Esophagus squamous epithelium (tissue), 5 donors: ENCODE measurements at places on chromosomes 7 and 10.

GRCh38 chr10:33040436-33040835 is 82.4 kb upstream of the ITGB1 start:
- no peaks in the 10 kb centered on the region for H3K27me3 ChIP-seq
- no peaks in the 10 kb centered on the region for H3K36me3 ChIP-seq
- H3K27ac ChIP-seq, result no peak overlapping the region

- no peaks in the 10 kb centered on the region for H3K36me3 ChIP-seq
- no peaks in the 10 kb centered on the region for H3K4me1 ChIP-seq
- no peaks in the 10 kb centered on the region for H3K27me3 ChIP-seq
- no peak overlapping the region for H3K4me3 ChIP-seq
- no peak overlapping the region for H3K27ac ChIP-seq
Measured at GRCh38 chr10:100340948-100341847, 5.8 kb upstream of the SCD start.

DNA sequence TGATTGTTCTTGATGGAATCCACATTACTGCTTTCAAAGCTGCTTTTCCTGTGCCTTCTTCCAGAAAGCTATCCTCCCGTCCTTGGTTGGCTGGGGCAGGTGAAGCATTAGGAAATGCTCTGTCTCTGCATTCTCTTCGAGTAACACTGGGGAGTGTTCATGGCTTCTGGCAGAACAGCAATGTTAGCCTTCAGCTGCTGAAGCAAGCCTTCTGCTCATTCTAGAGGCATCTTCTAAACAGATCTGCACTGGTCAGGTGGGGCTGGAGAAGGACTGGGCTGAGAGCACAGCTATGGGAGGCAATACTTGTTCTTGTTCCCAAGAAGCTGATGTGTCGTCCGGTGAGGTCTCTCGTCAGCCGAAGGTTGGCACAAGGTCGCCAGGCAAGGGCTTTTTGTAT is 80.6 kb downstream of the MGMT start:
- no peaks in the 10 kb centered on the region for H3K4me1 ChIP-seq
- no peak overlapping the region for H3K4me3 ChIP-seq
- H3K27ac ChIP-seq, result no peak overlapping the region
- DNase-seq, result no peak

- DNase-seq, result no peak
- H3K36me3 ChIP-seq, result no peaks in the 10 kb centered on the region
- no peaks in the 10 kb centered on the region for H3K27me3 ChIP-seq
- H3K27ac ChIP-seq, result no peak overlapping the region
- no peak overlapping the region for H3K4me3 ChIP-seq
Measured at GRCh38 chr7:7720193-7720592, 1.8 kb upstream of the RPA3 start.

GRCh38 chr10:101644002-101644401 is 51.0 kb downstream of the FBXW4 start:
- no peak overlapping the region for H3K4me3 ChIP-seq
- peaks cover 86% of the 10 kb centered on the region for H3K36me3 ChIP-seq
- no peaks in the 10 kb centered on the region for H3K4me1 ChIP-seq
- no peak for DNase-seq
- no peak overlapping the region for H3K27ac ChIP-seq
- no peaks in the 10 kb centered on the region for H3K27me3 ChIP-seq

- H3K4me3 ChIP-seq, result no peak overlapping the region
- no peaks in the 10 kb centered on the region for H3K36me3 ChIP-seq
- H3K27me3 ChIP-seq, result no peaks in the 10 kb centered on the region
- DNase-seq, result no peak
Measured at GRCh38 chr7:18590241-18590640, 94.7 kb downstream of the HDAC9 start.

- H3K4me1 ChIP-seq, result peaks cover 79% of the 10 kb centered on the region
- H3K27me3 ChIP-seq, result no peaks in the 10 kb centered on the region
- H3K36me3 ChIP-seq, result no peaks in the 10 kb centered on the region
- peak; percentile 18 for DNase-seq
Measured at GRCh38 chr7:48084727-48085432, 4.2 kb upstream of the UPP1 start.

DNA sequence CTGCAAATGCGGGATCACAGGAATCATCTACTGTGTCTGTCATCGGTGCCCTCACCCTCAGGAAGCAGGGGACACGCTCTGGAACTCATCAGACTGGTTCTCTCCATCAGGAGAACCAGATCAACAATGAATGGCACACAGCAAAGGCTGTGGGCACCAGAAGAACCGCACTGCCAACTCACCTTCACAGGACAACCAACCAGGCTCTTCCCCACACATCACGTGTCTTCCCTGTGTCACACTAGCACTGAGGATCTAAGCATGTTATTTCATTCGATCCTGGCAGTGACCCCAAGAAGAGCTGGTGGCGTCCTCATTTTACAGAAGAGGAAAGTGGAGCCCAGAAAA is 106.1 kb downstream of the TNS3 start:
- DNase-seq, result no peak
- H3K27ac ChIP-seq, result no peak overlapping the region
- no peaks in the 10 kb centered on the region for H3K27me3 ChIP-seq
- H3K4me1 ChIP-seq, result peaks cover 41% of the 10 kb centered on the region

GRCh38 chr10:119290301-119291048 is 83.1 kb downstream of the GRK5 start:
- H3K27me3 ChIP-seq, result no peaks in the 10 kb centered on the region
- H3K36me3 ChIP-seq, result no peaks in the 10 kb centered on the region
- no peak overlapping the region for H3K27ac ChIP-seq

- H3K27me3 ChIP-seq, result no peaks in the 10 kb centered on the region
- no peak overlapping the region for H3K27ac ChIP-seq
- no peaks in the 10 kb centered on the region for H3K4me1 ChIP-seq
- H3K4me3 ChIP-seq, result no peak overlapping the region
- H3K36me3 ChIP-seq, result no peaks in the 10 kb centered on the region
- DNase-seq, result no peak
Measured at GRCh38 chr10:118216020-118216419, 126.1 kb downstream of the FAM204A start.

GRCh38 chr10:62268399-62269114 is at the start of gene RTKN2:
RTKN2 (minus strand) TSS chr10:62268844; CDS start chr10:62268610, 234 bp downstream.
- H3K36me3 ChIP-seq, result no peaks in the 10 kb centered on the region
- no peak for DNase-seq
- no peaks in the 10 kb centered on the region for H3K27me3 ChIP-seq
- peaks cover 13% of the 10 kb centered on the region for H3K4me1 ChIP-seq

DNA sequence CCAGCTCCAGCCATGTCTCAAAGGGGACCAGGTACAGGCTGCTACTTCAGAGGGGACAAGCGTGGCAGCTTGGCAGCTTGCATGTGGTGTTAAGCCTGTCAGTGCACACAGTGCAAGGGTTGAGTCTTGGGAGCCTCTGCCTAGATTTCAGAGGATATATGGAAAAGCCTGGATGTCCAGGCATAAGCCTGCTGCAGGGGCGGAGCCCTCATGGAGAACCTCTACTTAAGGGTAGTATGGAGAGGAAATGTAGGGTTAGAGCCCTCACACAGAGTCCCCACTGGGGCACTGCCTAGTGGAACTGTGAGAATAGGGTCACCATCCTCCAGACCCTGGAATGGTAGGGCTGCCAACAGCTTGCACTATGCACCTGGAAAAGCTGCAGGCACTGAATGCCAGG is 7.7 kb upstream of the NT5C3A start:
- H3K27ac ChIP-seq, result no peak overlapping the region
- H3K4me3 ChIP-seq, result no peak overlapping the region
- no peaks in the 10 kb centered on the region for H3K36me3 ChIP-seq
- no peak for DNase-seq

- H3K36me3 ChIP-seq, result no peaks in the 10 kb centered on the region
- no peak for DNase-seq
- H3K4me1 ChIP-seq, result no peaks in the 10 kb centered on the region
- H3K27me3 ChIP-seq, result no peaks in the 10 kb centered on the region
- no peak overlapping the region for H3K4me3 ChIP-seq
Measured at GRCh38 chr7:24660546-24660945, 87.3 kb downstream of the PALS2 start.

GRCh38 chr10:62817766-62818425 is 1.7 kb upstream of the EGR2 start:
- no peaks in the 10 kb centered on the region for H3K36me3 ChIP-seq
- peaks cover 46% of the 10 kb centered on the region for H3K4me1 ChIP-seq
- H3K4me3 ChIP-seq, result peak overlapping the region; percentile 65
- DNase-seq, result no peak
- H3K27me3 ChIP-seq, result peaks cover 4% of the 10 kb centered on the region

DNA sequence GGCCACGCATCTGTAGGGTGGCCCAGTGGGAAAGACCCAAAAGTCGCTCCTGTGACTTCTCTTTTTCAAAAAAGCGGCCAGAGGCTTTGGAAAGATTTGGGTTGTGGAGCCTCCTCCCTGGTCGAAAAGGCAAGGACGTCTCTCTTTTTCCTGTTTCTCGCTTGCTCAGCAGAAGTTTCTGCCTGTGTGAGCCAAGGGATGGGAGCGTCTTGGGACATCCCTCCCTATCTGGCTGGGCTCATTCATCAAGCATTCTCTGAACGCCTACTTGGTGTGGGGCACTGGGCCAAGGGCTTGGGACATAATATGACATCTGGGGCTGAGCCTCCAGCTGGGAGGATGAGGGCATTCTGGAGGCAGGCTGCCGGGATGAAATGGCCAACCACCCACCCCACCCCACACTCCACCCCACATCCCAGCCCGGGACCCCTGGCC is 120.9 kb downstream of the C10orf105 start:
- peak; percentile 18 for DNase-seq
- H3K36me3 ChIP-seq, result no peaks in the 10 kb centered on the region
- H3K27ac ChIP-seq, result peak overlapping the region; percentile 77
- H3K27me3 ChIP-seq, result no peaks in the 10 kb centered on the region

DNA sequence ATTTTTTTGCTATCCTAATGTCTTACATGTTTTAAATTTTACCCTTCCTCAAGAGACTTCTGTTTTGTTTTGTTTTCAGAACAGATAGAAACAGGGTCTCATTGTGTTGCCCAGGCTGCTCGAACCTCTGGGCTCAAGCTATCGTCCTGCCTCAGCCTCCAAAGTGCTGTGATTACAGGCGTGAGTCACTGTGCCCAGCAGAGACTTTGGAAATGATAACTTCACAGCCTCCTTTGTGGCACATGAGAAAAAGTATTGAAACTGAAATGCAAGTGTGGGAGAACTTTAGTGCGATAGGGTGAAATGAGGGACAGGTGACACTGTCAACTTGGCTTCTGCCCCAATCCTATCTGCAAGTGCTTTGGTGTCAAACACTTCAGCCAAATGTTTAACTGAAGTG is 21.6 kb downstream of the IRF5 start:
- no peak for DNase-seq
- no peaks in the 10 kb centered on the region for H3K27me3 ChIP-seq
- H3K4me3 ChIP-seq, result no peak overlapping the region
- no peak overlapping the region for H3K27ac ChIP-seq

DNA sequence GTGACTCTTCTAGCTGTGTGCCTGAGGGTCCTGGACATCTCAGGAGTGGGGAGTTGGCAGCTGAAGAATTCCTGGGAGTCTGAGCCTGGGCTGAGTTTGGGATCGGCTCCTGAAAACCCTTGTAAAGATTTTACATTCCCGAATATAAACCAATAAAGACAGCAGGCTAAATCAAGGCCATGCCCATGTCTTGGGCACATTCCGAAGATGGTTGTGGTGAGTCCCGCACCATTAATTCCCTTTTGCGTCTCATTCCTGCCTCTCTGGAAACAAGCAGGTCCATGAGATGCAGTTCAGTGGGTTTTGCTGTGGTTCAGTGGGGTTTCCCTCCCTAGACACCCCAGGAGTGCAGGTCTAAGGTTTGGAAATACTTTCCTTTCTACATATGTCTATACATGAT is 90.9 kb downstream of the COL26A1 start:
- no peak for DNase-seq
- H3K36me3 ChIP-seq, result no peaks in the 10 kb centered on the region
- no peaks in the 10 kb centered on the region for H3K4me1 ChIP-seq

DNA sequence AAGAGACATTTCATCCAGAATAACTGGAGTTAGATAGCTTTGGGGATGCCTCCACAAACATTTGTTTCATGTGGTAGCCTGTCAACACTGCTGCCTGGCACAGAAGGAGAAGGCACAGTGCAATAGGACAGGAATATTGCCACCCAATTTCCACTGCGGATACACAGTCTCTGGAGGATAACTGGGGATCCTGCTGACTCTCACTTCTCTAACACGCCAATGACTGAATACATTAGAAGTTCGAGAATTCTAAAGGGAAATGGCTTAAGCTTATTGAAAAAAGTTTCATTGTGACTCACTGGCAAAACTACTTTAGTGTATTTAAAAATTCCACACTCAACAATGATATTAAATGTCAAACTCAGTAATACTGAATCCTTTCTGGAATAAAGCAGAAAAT is 12.9 kb downstream of the ARL3 start:
- H3K4me3 ChIP-seq, result no peak overlapping the region
- no peak for DNase-seq
- H3K4me1 ChIP-seq, result no peaks in the 10 kb centered on the region
- peaks cover 7% of the 10 kb centered on the region for H3K36me3 ChIP-seq
- no peaks in the 10 kb centered on the region for H3K27me3 ChIP-seq
- H3K27ac ChIP-seq, result no peak overlapping the region

DNA sequence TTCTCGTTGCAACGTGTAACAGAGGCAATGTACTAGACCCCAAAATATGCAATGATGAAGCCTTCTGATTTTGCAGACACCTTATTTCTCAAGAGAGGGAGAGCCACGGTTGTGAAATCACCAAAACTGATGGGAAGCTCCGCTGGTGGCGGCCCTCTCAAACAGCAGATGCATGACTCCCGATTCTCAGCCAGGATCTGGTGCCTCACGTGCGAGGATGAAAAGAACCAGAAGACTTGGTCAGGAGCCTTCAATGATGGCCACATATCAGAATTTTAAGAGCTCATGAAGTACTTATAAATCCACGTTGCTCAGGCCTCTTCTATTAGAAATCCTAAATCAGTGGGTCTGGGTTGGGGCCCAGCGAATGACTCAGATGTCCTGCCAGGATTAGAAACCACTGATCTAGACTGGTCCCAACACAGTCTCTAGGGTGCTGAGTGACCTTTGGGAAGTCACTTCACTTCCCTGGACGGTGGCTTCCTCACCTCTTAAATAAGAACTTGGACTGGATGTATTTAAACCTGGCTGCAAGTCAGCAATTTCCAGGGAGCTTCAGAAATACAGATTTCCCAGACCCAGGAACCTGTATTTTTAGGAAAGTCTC is 41.9 kb upstream of the FAM180A start:
- peak overlapping the region; percentile 6 for H3K27ac ChIP-seq
- no peak overlapping the region for H3K4me3 ChIP-seq
- H3K4me1 ChIP-seq, result no peaks in the 10 kb centered on the region
- H3K27me3 ChIP-seq, result no peaks in the 10 kb centered on the region
- H3K36me3 ChIP-seq, result no peaks in the 10 kb centered on the region
